ENCODE measurements at places on chromosomes 6 and 20.

DNA sequence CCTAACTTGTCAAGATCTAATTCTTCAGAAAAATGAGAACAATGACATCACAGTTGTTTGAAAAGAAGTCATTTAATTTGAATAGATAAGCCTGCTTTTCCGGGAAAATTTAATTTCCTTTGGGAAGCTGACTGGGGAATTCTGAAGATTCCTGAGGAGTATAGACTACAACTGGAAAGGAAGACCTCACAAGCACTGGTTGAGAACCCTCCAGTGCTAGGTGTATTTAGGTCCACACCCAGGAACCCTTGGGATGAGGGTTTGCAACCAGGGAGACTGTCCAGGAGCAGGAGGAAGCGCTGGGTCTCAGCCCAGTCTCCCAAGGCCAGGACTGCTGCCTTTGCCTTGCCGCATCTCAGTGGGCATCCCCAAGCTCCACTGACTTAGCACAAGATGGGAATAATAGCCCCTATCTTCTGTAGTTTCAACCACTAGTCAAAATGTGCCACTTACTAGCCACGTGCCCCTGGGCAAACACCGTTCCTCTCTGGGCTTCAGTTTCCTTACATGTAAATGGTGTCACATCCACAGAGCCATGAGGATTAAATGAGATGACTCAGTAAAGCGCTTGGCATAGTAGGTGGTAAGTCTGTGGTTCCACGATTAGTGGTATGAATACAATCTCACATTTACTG lies 6.9 kb upstream of the CD93 start:
- DNase-seq, result no peak

DNA sequence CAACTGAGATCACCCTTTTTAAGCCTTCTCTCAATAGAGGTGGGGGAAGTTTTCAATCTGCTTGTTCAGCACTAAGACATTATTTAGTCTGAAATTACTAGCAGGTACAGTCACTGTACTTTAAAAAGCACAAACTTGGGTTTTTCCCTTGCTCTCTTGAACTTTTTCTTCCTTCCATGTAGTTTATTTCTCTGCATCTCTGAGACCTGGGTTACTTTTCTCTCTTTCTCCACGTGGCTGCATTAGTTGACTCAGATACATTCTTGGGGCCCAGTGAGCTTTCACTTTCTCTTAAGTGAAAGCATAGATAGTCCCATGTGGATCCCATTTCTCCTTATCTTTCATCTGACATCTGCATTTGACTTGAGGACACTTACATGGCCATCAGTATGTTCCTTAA lies 433.9 kb upstream of the MAP3K7 start:
- DNase-seq, result no peak

GRCh38 chr6:109428889-109429477 lies 11.4 kb downstream of the PPIL6 start:
- no peak for DNase-seq

- no peak for DNase-seq
Observed at GRCh38 chr20:37209661-37210314, 30.4 kb upstream of the MROH8 start.

DNA sequence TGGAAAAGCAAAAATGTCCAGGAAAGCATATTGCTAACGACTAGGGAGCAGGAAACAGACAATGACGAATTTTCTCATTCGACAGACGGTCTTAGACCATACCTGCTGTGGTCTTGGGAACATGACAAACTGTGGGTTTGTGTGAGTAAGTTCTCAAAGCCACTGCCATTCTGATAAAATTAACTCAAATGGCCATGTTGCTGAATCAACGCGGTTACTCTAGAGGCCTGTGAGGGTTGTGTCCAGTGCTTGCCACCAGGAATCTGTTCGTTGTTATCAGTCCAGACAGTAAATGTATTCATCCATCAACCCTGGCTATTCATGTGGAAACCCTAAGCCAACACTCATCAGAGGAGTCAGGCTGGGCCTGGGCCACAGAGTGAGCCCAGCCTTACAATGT lies 124.3 kb downstream of the MYLK4 start:
- no peak for DNase-seq

DNA sequence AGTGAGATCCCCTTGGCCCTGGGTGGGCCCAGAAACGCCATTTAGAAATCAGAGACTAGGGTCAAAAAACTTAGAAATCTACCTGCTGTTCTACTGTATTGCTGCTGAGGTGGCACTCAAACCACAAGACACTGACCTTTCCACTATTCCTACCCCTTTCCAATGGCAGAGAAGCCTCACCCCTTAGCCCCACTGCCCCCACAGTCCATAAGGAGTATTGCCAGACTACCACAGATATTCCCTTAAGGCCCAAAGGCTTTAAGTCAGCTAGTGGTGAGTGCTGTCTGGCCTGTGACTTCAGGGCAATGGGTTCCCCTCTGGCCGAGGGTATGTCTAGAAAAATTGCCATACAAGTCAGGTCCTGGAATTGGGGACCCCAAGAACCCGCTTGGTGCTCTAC lies 656.1 kb downstream of the COL12A1 start:
- DNase-seq, result no peak

GRCh38 chr6:144019929-144020328 lies 11.9 kb upstream of the PLAGL1 start:
- no peak for DNase-seq

DNA sequence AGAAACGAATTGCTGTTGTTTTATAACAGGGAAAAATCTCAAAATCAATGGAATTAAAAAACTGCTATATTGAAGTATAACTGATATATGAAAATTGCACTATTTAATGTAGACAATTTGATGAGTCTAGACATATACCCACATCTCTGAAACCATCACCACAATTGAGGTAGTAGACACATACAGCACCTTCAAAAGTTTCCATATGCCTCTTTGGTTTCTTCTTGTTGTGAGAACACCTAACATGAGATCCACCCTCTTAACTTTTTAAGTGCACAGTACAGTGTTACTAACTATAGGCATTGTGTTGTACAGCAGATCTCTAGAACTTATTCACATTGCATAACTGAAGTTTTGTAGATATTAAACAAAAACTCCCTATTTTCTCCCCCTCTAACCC lies 14.0 kb upstream of the SLC17A5 start:
- no peak for DNase-seq

DNA sequence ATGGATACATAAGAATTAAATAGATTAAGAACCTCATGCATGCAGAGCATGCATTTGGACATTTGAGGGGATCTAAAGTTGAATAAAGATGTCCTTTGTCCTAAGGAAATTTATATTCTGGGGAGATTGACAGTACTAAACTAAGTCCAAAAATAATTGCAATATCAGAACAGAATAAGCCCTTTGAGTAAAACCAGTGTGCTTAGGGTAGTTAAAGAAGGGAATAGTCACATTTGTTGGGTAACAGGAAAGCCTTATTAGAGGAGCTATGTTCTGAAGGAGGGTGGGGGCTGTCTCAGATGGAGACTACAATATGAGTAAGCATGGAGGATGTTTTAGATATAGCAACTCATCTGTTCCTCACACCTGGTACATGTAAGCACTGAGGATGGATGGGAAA lies 35.8 kb downstream of the CDC5L start:
- no peak for DNase-seq

DNA sequence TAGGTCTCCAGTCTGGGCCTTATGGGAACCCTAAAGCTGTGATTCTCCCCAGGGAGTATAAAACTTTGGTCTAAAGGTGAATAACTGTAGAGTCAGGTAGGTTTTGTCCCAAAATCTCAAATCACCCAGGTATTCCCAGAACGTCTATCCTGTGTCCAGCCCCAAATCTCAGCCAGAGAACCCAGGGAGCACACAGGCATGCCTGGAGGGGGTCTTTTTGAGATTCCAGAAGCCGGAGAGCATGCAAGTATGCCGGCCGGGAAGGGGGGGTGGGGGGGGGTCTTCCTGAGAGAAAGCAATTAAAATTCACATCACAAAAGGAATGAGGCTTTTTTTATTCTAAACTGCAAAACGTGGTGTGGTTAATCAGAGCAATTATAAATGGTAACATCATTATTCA lies 210.0 kb downstream of the PTPRT start:
- DNase-seq, result no peak

- no peak for DNase-seq
Observed at GRCh38 chr6:106255306-106255705, 70.3 kb downstream of the ATG5 start.

GRCh38 chr6:162684052-162684451 lies 43.5 kb downstream of the PRKN start:
- DNase-seq, result no peak

Data from stimulated activated CD8-positive, alpha-beta memory T cell treated with anti-CD3 and anti-CD28 coated beads, Interleukin-12 subunit alpha, Interleukin-12 subunit beta, amount 100 ng/mL, for 4 hours (primary cell).